ENCODE measurements at places on chromosomes 1 and 21. TPM values are rescaled to one million over a fixed set of nuclear protein-coding genes. Genes with fewer than 3 reads are reported as not detected.
A peak's percentile ranks its signal among the peaks of the same experiment; 100 is the strongest.

DNA sequence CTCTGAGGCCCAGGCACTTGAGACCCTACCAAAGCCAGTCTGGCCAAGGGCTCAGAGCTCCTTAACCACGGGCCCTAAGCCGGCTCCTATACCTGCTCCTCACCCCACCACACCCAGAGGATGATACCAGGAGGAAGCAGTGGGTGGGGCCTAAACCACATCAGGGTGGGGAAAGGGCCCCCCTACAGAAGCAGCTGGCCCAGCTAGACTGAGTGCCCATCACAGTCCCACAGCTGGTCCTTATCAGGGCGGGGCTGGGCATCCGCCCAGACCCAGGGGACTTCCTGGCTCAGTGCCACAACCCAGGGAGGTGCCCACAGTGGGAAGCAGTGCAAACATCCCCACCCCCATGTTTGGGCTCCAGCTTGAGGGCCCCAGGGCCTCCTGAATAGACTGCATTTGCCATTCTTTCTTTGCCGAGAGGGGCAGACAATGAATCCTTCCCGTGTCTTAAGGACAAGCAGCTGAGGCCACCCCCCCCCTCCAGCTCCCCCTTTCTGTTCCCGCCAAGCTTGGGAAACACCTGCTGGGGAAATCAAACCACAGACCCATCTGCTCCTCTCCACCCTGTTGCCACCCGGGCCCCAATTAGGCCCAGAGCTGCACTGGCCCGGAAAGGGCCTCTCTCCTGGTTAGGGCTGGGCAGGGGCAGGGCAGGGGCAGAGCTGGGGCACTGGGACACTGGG is 6.2 kb downstream of the E2F2 start:
- no peak for DNase-seq

TBCE gene
- total RNA-seq, result 32.9 TPM

DNA sequence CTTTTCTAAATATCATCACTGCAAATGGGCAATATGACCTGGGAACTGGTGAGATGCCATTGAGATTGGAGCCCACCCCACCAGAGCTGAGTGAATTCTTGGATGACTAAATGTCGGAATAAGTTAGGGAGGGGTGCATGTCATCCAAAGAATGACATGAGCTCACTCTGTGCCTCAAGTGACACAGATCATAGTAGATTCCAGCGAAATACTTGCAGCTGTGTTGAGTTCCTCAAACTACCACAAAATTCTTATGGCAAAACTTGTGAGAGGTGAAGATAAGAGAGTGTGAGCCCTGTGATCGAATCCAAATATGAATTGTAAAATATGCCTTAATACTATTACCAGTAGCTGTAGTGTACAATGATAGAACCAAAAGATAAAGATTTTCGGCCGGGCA is 2.3 kb upstream of the TCP10L start:
- DNase-seq, result no peak

DNA sequence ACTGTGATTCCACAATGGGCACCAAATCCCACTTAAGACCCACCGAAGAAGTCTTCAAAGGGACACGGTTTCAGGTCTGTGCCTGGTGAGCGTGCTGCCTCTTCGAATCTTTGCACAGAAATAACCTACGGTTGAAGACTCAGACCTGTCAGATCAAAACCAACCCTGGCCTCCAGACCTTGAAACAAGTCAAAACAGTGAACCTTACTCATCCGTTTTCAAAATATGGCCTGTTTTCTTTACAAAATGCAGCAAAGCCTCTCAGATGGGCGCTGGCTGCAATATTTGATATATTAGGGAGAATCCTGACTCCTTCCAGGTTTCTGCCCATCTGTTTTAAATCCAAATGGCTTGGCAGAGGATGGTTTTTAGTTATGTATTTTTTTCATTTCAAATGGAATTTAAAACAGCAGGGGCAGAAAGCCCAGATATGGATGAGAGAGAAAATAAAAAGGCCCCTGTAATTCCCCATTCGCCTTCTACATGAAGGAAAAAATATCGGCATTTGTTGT is 14.0 kb downstream of the JUN start:
- DNase-seq, result no peak

TNFRSF14 gene
- total RNA-seq, result 3.3 TPM

NKAIN1 gene
- 0.68 TPM for total RNA-seq

DNA sequence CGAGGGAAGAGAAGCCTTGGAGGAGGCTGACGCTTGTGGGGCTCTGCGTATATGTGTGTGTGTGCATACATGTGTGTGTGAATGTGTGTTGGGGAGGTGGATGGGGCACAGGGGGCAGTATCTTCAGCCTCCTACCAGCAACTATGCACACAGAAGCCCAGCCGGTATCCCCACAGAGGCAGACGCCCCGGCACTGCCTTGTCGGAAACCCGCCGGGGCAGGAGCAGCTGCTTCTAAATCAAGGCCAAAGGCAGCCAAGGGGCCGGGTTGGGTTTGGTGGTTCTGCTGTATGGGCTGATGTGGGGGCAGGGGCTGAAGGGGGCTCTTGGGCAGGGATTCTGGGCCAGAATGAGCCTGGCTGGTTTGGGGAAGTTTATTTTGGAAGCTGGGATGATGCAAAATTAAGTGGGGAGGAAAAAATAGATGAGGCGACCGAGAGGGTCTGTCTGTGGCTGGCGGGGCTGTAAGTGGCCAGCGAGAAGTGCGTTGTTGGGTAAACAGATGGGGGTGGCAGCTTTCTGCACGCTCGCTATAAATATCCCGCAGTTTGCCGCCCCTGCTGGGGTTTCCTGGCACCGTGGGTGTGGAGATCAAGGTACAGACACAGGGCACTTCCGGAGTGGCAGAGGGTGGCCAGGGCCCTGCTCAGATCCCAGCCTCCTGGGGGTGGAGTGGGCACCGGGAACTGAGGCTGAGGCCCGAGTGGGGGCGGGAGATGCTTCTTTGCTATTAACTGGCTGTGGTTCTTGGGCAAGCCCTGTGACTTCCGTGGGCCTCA is 11.0 kb upstream of the WNT4 start:
- DNase-seq, result no peak

POGZ gene
- total RNA-seq, result 10.2 TPM

DNA sequence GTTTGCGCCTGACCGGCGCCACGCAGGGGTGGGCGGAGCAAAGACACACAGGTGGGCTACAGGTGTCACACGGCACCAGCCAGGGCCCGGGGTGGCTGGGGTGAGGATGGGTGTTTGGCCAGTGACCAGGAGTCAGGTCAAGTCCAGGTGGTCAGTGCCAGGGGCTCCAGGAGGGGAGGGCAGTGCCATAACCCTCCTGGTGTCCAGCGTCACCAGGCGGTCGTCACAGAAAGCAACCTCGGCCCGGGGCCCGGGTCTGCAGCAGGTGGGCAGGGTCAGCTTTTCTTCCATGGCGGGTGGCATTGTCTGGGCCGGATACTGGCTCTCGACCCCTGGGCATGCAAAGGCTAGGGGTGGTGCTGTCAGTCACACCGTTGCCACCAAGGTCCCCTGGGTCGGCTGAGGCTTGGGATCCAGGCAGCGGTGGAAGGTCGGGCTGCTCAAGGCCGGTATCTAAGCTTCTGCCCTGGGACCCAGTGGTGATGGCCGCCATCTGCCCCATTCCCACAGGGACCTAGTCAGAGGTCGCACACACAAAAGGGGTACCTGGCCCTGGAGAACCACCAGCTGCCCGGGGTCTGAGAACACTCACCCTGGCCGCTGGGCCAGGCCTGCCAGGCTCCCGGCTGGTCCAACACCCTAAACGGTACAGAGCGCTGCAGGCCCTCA is 1.8 kb downstream of the FNDC10 start:
- no peak for DNase-seq

DDR2 gene
- 36.5 TPM for total RNA-seq

- no peak for DNase-seq
Observed at GRCh38 chr1:185535621-185536020, 198.6 kb upstream of the HMCN1 start.

DNA sequence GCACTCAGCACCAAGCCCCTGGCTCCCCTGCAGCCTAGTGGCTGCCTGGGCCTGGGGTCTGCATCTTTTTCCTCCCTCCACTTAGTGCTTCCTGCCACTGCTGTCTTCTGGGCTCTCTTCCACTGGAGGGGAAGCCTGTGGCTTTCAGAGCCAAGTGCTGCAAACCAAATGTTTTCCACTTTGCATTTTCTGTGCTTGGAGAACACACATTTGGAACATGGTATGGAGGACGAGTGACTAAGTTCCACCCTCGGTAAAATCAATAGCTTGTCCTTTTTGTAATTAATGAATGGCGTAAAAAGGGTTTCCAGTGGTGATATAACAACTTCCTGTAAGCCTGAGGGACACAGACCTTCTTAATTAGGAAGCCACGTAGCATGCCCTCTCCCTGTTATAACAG is 10.1 kb upstream of the GPR153 start:
- DNase-seq, result no peak

OR2C3 gene
- total RNA-seq, result not detected

ORC1 gene
- 29.4 TPM for total RNA-seq

SH2D5 gene
- total RNA-seq, result 0.56 TPM

GRCh38 chr1:234915924-234916675 is 212.5 kb downstream of the TOMM20 start:
- no peak for DNase-seq

GRCh38 chr1:167957710-167958109 is 20.8 kb upstream of the MPC2 start:
- no peak for DNase-seq

NHLH2 gene
- total RNA-seq, result not detected

MYCL gene
- total RNA-seq, result not detected

GRCh38 chr1:232694475-232694874 is 64.5 kb upstream of the SIPA1L2 start:
- no peak for DNase-seq

EPHB2 gene
- total RNA-seq, result 55.5 TPM

DNA sequence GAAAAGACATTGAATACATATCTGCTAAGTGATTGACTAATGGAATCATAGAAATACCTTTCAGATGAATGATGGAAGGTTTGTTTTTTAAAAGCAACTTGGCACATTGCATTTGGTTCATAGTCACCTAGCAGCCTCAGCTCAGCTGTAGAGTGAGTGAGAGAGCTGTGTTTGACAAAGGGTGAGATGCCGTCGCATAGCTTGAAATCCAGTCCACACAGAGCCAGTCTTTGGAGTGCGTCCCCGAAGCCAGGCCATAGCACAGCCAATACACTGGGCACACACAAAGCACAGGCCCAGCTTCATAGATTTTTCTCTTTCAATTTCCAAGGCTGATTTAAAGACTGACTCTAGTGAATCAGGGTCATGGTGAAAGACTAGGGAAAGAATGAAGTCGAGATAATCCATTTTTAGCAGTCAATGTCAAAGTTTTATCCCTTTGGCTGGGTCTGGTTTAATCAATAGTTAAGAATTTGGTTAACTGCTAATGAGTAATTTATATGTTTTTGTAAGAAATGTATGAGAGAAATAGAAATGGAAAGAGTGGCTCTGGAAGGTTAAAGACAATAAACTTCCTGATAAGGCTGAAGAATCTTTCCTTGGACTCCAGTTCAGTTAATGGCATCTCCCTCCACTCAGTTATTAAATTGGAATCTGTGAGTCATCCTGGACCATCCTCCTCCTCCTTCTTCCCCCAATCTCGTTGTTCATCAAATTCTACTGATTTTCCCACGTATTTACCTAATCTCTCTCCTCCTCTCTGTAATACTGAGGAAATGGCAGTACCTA is 101.2 kb upstream of the IRF2BP2 start:
- no peak for DNase-seq

GRCh38 chr21:18430341-18430740 is 26.8 kb upstream of the TMPRSS15 start:
- no peak for DNase-seq

- peak; percentile 71 for DNase-seq
Observed at GRCh38 chr1:234699795-234700665, 90.1 kb upstream of the IRF2BP2 start.

CFHR5 gene
- not detected for total RNA-seq

LDLRAD2 gene
- not detected for total RNA-seq

DNA sequence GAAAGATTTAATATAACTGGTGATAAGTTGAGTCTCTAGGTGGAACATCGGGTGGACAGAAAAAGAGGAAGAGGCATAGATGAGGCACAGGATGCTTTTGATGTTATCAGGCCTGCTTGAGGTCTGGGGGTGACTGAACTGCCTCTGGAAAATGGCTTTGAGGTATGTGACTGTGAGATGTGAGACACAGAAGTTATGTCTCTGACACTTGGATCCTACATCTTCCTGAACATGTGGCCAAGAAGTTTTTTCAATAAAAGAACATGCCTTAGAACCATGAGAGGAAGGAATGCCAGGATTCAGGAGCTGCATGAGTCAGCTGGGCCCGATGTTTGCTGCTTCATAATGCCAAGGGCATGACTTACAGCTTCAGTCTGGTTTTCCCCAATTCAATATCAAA is 11.5 kb upstream of the AIM2 start:
- DNase-seq, result peak; percentile 43

- DNase-seq, result no peak
Observed at GRCh38 chr1:14602136-14602535, 3.7 kb downstream of the KAZN start.

ID3 gene
- total RNA-seq, result 543 TPM

GRCh38 chr1:47948126-47948525 is 49.1 kb downstream of the TRABD2B start:
- DNase-seq, result no peak

- DNase-seq, result no peak
Observed at GRCh38 chr1:176058686-176059085, 148.4 kb downstream of the COP1 start.

MYBPH gene
- total RNA-seq, result not detected

DNA sequence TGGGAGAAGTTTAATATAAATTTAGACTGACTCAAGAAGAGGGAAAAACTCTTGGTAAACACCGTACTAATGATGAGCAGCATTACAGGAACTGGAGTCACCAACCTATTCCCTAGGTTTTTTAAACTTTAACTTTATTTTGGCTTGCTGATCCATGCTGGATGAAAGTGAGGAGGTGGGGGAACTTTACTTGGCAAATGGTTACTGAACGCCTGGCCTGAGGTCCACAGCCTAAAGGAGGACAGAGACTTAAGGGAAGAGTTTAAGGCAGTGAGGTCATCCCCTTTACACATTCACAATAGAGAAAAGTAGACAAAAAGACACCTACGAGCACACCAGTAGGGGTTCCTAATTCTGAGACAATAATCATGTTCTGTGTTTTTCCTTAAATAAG is 25.6 kb upstream of the A3GALT2 start:
- DNase-seq, result no peak

DNA sequence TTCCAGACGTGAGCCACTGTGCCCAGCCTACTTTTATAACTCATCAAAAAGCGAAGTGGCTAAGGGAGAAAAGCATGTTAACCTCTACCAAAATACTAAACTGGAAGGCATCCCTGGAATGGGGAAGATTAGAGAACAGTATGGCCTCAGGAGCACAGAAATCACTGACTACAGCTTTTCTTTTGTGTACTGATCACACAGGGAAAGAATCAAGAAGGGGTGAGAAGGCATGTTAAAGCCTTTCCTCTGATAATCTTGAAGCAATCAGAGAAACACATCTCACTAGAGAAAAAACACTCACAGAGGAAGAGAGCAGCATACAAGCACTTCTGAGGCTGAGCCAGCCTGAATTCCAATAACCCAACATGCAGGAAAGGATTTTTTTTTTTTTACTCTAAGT is 10.7 kb downstream of the PCAT6 start:
- DNase-seq, result no peak

- DNase-seq, result no peak
Observed at GRCh38 chr21:43825936-43826622, 36.7 kb downstream of the RRP1 start.
